ENCODE measurements at places on chromosomes 4 and X.

DNA sequence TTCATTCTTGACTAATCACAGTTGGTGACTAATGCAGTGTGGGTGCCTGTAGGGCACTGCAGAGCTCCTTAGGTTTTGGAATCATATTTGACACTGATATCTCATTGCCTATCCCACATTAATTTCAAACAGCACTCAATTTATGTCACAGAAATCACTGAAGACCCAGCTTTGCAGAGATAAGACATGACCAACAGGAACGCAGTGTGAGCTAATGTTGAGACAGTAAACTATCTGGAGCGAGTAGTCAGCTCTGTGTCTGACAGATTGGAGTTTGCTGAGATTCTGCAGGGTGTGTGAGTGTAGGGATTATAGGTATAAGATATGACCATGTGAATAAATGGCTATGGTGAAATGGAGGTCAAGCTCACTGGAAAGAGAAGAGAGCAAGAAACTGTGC lies 1586.1 kb upstream of the AGA start:
- DNase-seq, result no peak

GRCh38 chr4:7367864-7368277 lies 66.9 kb downstream of the PSAPL1 start:
- no peak for DNase-seq

DNA sequence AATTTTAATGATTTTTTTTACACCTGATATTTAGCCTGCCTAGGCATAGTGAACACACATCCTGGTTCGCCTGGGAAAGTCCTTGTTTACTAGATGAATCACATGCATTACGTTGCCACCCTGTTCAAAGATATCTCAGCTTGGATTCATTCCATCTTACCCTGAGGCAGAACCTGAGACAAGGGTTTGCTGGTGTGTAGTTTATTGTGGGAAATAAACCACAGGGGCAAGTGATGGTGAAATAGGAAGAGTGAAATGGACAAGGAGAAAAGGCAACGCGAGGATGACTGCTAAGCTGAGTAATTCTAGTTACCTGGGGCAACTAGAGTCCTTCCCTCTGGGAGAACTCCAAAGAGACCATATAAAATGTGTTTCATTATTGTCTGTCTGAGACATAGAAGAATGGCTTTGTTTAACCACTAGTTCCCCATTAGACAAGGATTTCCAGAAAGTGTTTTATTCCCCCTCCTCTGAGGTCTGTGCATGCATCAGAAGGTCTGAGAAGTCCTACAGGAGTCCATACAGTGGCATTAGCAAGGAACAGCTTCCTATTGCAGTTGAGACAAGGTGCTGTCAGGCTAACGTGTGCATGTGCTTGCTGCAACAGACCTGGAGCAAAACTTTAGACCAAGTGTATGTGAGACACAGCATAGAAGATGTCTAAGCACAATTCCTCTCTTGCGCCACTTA lies 797.3 kb upstream of the FRG1 start:
- no peak for DNase-seq

GRCh38 chrX:149274516-149275105 lies 230.5 kb downstream of the IDS start:
- DNase-seq, result no peak

DNA sequence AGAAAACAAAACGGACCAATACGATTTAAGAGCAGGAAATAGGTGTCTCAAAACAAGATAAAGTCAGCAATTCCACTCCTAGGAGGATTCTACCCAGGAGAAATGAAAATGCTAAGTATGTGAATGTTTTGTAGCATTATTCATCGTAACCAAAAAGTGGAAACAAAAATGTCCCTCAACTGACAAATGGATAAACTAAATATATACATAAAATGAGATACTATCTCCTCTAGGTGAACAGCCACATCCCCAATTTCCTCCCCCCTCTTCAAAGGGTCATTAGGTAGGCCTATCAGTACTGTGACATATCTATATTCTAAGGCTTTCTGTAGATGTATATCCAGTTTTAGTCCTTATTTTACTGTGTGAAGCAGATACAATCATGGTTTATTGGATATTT lies 18.0 kb downstream of the DDX3X start:
- DNase-seq, result no peak

DNA sequence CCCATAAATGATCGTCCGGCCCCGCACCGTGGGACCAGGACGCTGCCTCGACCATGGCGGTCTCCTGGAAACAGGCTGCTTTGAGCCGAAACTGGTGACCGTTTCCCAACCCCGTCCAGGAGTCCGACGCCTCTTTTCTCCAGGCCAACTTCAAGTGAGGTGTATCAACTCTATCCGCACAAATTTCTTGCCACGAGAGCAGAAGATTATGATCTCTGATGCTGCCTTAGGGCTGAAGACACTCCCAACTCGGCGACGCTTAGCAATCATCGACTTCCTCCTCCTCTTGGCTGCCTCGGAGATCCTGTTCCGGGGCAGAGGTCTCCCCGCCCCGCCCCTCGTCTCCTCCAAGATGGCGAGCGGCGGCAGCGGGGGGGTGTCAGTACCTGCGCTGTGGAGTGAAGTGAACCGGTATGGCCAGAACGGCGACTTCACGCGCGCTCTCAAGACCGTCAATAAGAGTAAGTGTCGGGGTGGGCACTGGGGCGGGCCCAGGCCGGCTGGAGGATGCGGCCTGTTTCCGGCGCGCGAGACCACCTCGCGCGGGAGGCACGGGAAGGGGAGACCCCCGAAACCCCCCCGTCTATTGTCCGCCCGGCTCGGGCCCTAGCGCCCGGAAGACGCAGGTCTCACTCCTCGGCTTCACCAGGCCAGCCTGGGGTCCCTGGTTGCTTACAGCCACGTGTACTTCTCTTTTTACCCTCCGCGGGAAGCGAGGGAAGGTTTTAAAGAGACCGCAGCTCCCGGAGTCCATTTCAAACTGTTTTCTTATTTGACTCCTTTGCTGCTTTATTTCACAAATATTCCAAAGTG lies at the start of gene SRP72:
TSS of gene SRP72 (plus strand) at position 334 of the 813 bp plus-strand sequence. CDS start at position 353, 19 bp downstream.
- DNase-seq, result peak; percentile 89

GRCh38 chrX:1305411-1305810 lies 31.2 kb upstream of the IL3RA start:
- DNase-seq, result no peak

DNA sequence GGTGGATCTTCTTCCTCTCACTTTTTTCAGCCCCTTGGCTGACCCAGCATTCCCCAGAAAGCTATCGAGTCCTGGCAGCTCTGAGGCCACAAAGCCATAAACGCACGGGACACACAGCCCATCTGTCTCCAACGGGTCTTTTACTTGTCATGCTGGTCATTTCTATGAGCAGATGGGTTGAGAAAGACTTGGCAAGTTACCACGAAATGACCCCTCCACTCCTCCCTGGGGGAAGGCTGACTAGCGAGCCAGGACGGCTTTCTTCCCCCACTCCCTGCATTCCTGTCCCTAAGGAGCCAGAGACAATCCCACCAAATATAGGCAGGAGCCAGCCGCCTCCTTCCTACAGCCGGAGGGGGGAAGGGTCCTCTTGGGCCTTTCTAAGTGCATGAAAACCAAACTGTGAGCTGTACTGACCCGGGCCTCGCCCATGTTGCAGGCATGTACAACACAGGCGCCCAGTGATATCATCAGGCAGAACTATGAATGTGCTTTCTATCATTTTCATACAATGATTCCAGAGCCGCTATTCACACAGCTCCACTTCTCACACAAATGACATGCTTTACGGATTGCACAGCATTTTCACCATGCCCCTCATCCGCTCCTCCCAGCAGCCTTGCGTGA lies 28.6 kb downstream of the AFAP1 start:
- no peak for DNase-seq

DNA sequence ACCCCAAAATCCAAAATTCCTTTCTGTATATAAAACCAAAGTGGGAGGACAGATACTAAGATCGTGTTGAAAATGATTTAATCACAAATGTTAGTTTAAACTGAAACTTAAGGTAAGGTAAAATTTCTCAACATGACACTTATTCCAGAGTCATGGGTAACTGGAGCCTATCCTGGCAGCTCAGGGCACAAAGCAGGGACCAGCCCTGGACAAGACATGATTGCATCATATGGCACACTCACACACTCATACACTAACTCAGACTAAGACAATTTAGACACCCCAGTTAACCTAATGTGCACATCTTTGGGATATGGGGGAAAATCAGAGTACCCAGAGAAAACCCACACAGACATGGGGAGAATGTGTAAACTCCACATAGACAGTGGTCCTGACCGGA lies 244.1 kb upstream of the TEX13A start:
- no peak for DNase-seq

DNA sequence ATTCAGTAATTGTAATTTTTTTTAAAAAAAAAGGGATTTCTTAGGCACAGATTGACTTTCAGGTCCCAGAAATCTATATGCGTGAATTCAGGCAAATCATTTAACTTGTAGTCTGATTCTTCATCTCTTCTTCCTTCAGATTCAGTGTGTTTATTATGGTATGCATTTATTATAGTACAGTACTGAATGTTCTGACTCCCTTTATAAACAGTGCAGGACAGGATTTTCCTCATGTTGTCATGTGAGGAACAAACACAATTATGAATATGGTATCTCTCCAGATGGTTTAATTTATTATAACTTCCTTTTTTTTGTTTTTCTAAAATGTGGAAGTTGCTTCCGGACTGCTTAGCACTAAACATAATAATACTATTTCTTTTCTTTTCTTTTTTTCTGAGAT lies 54.2 kb downstream of the RPS3A start:
- no peak for DNase-seq

- DNase-seq, result no peak
These were observed 541.7 kb downstream of the BCOR start for GRCh38 chrX:39556056-39556455.

- DNase-seq, result no peak
These were observed 226.9 kb downstream of the ARHGAP24 start for GRCh38 chr4:85701861-85702321.

DNA sequence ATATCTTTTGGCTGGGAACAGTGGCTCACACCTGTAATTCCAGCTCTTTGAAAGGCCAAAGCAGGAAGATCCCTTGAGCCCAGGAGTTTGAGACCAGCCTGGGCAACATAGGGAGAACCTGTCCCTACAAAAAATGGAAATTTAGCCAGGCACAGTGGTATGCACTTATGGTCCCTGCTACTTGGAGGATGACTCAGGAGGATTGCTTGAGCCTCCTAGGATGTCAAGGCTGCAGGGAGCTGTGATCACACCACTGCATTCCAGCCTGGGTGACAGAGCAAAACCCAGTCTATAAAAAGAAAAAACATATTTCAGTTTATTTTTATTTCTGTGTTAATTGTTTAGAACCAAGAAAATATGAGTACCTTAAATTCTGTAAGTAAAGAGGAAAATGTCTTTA lies 123.7 kb downstream of the CBR4 start:
- DNase-seq, result no peak

- no peak for DNase-seq
These were observed 227.2 kb upstream of the BMP3 start for GRCh38 chr4:80803337-80803736.

DNA sequence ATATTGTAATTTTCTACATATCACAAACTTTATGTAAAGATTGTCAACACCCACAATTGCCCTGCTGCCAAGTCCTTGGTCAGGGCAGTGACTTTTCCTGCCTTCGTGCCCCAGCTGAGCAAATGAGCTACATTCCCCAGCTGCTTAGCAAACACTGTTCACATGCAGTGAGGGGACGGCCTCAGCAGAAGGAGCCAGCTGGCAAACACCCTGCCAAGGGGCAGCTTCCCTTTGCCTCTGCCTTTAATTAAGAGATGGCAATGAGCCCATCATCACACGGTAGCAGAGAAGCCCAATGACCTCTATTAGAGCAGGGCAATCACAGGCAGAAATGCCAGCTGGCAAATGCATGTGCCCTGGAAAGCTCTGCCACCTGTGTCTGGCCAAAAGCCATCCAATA lies 253.4 kb downstream of the EPHA5 start:
- no peak for DNase-seq
